ENCODE measurements at places on chromosomes 7 and 10. TPM values are rescaled to one million over a fixed set of nuclear protein-coding genes. Genes with fewer than 3 reads are reported as not detected.

PKD2L1 gene
- total RNA-seq: not detected

TFPI2 gene
- total RNA-seq: 20.2 TPM

NFE2L3 gene
- 10.3 TPM for total RNA-seq

DEPP1 gene
- total RNA-seq: 136 TPM

CRPPA gene
- 2.0 TPM for total RNA-seq

TSPAN12 gene
- total RNA-seq: 8.3 TPM

GPER1 gene
- total RNA-seq: 1.6 TPM

TMEM168 gene
- total RNA-seq: 10.3 TPM

CDH23 gene
- 7.5 TPM for total RNA-seq

ARMC3 gene
- not detected for total RNA-seq

DPYSL4 gene
- total RNA-seq: 1.2 TPM

FAM25A gene
- not detected for total RNA-seq

NCF1 gene
- 0.32 TPM for total RNA-seq

NXPH1 gene
- not detected for total RNA-seq

NOS3 gene
- total RNA-seq: 1.0 TPM

GIMAP6 gene
- 3.2 TPM for total RNA-seq

TBX20 gene
- total RNA-seq: not detected

SEC61G gene
- total RNA-seq: 75.1 TPM

Measured in pancreas (tissue), 10 donors.